Mesothelial cell of epicardium (in vitro differentiated cells): ENCODE measurements at places on chromosomes 7 and 10.
A peak's percentile ranks its signal among the peaks of the same experiment; 100 is the strongest.

DNA sequence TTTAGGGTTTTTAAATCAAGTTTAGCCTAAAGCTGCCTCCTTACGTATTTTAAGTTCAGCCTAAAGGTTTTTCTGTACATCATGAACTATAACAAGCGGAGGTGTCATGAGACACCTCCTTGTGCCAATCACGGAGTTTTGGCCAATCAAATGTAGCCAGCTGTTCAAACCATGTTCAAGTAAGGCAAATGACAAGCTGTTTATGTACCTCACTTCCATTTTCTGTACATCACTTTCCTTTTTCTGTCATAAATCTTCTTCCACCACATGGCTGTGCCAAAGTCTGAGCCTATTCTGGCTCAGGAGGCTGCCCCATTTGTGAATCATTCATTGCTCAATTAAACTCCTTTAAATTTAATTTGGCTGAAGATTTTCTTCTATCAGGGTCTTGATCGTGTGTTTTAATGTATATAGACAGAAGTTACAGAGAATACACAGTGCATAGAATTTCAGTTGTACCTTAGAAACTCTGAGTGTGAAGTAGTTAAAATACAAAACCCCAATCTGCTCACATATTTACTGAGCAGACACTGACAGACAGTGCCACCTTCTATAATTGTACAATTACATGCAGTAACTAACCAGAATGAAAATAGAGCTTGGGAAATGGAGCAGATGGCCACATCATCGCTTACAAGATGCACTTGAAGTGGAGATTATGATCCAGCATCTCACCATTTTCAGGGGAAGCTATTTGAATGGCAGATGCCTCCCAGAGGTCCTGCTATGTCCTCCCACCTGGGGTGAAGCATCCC lies 76.9 kb upstream of the LANCL2 start:
- DNase-seq = no peak

GRCh38 chr7:71112436-71112835 lies 19.5 kb upstream of the GALNT17 start:
- no peak for DNase-seq

- DNase-seq = no peak
Measured at GRCh38 chr10:34647160-34647559, 167.9 kb downstream of the PARD3 start.

GRCh38 chr7:42226354-42226941 lies 10.6 kb downstream of the GLI3 start:
- DNase-seq = no peak

DNA sequence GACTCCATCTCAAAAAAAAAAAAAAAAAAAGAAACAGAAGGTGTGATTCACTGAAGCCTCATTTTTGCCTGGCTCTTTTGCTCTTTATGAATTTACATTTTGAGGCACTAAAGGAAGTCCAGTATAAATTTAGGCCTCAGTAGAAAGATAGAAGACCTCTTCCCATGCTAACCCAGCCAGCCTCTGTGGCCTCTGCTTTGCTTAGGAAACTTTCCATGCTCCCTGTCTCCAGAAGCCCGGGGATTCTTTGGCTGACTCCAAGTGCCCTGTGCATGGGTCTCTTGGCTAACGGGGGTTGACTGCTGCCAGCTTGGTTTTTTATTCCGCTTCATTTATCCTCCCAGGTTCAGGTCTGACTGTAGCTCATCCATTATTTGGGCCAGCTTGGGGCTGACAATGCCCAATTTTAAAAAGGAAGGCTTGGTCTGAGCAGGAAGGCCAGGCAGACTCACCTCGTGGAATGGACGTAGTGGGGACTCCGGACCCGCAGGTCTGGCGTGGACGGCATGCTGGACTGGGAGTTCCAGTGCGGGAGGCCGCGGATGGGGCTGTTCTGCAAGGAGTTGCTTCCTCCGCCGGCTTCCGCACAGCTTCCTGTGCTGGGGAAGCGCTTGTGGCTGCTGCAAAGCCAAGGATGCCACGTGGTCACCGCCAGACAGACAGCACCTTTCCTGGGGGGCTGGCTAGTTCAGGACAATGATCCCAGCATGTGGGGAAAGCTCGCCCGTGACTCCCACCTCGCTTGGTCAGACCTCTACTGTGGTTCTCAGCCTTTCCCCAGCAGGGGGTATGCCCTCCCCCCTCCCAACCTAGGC lies 72.3 kb downstream of the PRPF18 start:
- no peak for DNase-seq

- no peak for DNase-seq
Measured at GRCh38 chr7:52030722-52031121, 714.1 kb upstream of the COBL start.

GRCh38 chr7:774161-775109 lies 47.4 kb upstream of the PRKAR1B start:
- DNase-seq = peak; percentile 83

GRCh38 chr7:43531700-43532099 lies 51.2 kb upstream of the STK17A start:
- no peak for DNase-seq

DNA sequence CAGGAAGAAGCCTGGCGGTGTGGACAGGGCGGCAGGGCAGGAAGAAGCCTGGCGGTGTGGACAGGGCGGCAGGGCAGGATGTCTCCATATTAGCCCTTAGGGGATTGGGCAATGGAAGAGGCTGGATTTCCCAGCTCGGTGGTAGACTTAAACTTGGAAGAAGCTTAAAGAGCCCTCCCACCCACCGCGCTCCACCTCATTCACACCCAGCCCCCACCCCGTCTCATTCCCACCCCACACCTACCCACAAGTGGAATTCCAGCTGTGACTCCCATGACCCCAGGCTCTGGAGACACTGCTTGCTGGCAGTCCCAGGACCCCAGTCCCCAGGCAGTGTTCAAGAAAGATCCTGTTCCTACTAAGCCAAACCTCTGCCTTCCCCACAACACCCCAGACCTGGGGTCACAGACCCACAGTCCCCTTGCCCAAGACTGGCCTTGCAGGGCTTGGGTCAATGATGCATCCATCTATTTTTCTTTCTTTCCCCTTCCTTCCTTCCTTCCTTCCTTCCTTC lies 34.0 kb downstream of the SPDYE6 start:
- peak; percentile 10 for DNase-seq

DNA sequence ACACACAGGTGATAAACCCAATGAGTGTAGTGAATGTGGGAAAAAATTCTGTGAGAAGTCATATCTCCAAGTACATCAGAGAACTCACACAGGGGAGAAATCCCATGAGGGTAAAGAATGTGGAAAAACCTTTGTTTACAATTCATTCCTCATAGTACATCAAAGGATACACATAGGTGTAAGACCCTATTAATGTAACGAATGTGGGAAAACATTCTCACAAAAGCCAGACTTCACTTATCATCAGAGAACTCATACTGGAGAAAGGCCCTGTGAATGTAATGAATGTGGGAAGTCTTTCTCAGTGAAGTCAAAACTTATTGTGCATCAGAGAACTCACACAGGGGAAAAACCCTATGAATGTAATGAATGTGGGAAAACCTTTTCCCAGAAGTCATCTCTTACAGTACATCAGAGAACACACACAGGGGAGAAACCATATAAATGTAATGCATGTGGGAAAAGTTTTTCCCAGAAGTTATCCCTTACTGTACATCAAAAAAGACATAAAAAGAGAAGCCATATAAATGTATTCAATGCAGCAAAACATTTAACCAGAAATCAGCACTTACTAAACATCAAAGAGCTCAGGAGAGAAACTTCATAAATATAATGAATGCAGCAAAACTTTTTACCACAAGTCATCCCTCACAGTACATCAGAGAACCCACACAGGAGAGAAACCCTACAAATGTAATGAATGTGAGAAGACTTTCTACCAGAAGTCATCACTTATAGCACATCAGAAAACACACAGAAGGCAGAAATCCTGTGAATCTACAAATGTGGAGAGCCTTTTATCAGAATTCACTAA lies 49.8 kb downstream of the ZNF239 start:
- DNase-seq = no peak

- DNase-seq = no peak
Measured at GRCh38 chr7:134367956-134368749, 51.4 kb upstream of the SLC35B4 start.

- DNase-seq = no peak
Measured at GRCh38 chr10:90589825-90590224, 268.0 kb downstream of the HTR7 start.

- DNase-seq = no peak
Measured at GRCh38 chr10:79266543-79267312, 80.5 kb upstream of the PPIF start.

DNA sequence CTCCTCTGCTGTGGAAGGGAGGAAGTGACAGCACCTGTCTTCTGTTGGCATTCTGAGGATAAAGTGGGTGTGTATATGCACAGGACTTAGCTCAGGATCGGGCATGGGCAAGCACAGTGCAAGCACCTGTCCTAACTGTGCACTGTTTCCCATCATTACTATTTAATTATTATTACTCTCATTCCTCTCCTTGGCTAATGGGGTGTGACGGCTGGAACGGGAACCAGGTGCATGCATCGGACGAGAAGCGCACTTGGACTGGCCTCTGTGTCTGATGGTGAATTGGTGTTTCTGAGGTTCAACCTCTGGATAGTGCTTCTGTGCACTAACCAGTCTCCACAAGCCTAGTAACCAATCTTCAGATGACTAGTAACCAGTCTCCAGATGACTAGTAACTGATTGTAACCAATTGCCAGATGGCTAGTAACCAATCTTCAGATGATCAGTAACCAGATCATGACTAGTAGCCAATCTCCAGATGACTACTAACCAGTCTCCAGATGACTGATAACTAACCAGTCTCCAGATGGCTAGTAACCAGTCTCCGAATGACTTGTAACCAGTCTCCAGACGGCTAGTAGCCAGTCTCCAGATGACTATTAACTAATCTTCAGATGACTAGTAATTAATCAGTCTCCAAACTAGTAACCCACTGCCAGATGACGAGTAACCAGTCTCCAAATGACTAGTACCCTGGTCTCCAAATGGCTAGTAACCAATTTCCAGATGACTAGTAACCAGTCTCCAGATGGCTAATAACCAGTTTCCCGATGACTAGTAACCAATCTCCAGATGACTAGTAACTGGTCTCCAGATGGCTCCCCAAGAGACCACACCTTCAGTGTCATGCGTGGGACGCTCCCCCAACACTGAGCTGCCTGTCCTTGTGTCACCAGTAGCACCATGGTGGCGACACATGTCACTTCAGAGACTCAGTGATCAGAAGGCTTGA lies 85.8 kb downstream of the PAXIP1 start:
- DNase-seq = no peak

DNA sequence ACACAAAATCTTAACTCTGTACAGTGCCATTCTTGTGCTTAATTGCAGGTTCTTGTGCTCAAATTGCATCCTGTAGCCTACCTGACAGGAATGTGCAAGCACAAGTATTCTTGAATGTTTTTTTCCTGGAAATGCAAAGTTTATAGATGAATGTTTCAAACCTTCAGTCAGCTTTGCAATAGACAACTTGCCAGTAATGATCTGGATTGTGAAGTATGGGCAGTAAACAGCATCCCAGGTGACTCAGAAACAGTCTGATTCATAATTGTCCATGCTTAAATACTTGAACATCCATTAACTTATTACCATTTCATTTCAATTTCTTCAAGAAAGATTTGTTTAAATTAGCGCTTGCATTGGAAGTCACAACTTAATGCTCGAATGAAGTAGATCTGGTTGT lies 347.2 kb downstream of the SDK1 start:
- no peak for DNase-seq

- DNase-seq = no peak
Measured at GRCh38 chr7:135208102-135208793, 3.1 kb downstream of the WDR91 start.

- no peak for DNase-seq
Measured at GRCh38 chr10:60192946-60193345, 196.7 kb downstream of the ANK3 start.

GRCh38 chr7:46945328-46945727 lies 636.6 kb downstream of the TNS3 start:
- no peak for DNase-seq

GRCh38 chr10:73907841-73908517 lies 3.0 kb upstream of the PLAU start:
- DNase-seq = no peak
